Amygdala (tissue), 56 donors: ENCODE measurements at places on chromosomes 6 and 20.

DNA sequence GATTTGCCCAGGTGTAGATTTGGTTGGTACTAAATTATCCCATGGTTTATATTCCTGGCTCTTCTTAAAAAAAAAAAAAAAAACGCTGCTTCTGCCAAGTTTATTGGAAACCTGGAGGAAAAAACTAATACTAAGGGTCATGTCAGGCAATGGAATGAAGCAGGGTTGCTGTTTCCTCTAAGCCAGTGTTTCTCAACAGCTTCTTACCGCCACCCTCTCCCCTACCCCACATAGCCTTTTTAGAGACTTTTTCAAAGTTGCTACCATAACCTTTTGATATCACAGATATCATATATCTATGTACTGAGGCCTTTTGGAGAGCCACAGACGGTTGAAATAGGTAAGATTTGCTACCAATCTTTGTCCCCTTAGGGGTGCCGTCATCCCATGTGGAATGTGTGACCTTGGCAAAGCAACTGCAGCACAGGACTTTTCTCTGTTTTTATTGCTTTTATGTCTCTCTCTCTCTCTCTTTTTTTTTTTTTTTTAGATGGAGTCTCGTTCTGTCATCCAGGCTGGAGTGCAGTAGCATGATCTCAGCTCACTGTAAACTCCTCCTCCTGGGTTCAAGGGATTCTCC is 35.0 kb downstream of the SYTL3 start:
- DNase-seq: no peak

GRCh38 chr6:124233221-124233620 is 429.6 kb downstream of the NKAIN2 start:
- DNase-seq: no peak

- DNase-seq: no peak
Observed at GRCh38 chr6:11486051-11486450, 51.5 kb upstream of the TMEM170B start.

GRCh38 chr20:11302436-11302835 is 615.3 kb upstream of the BTBD3 start:
- DNase-seq: no peak

DNA sequence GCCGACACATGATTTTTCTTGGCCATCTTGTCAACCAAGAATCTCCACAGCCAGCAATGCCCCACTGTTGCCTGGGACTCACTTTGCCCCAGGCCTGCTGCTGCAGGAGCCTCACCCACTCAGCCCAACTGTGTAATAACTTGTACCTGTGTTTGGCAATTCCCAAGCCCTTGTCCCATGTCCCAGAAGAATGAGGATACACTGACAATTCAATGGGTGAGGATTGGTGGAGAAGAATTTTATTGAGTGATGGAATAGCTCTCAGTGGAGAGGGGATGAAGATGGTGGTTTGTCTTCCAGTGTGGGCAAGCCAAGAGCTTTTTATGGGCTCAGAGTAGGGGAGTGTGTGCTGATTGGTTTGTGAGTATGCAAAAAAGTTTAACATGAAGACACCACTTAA is 861.9 kb downstream of the TFAP2A start:
- DNase-seq: no peak

- DNase-seq: no peak
Observed at GRCh38 chr6:167157863-167158262, at the start of gene GPR31. Gene GPR31, minus strand, starts transcription at chr6:167157980. Its CDS starts 149 bp downstream, at chr6:167157831.

GRCh38 chr6:21398741-21399325 is 194.7 kb upstream of the SOX4 start:
- DNase-seq: no peak

GRCh38 chr6:127813699-127814027 is 87.2 kb downstream of the THEMIS start:
- no peak for DNase-seq

DNA sequence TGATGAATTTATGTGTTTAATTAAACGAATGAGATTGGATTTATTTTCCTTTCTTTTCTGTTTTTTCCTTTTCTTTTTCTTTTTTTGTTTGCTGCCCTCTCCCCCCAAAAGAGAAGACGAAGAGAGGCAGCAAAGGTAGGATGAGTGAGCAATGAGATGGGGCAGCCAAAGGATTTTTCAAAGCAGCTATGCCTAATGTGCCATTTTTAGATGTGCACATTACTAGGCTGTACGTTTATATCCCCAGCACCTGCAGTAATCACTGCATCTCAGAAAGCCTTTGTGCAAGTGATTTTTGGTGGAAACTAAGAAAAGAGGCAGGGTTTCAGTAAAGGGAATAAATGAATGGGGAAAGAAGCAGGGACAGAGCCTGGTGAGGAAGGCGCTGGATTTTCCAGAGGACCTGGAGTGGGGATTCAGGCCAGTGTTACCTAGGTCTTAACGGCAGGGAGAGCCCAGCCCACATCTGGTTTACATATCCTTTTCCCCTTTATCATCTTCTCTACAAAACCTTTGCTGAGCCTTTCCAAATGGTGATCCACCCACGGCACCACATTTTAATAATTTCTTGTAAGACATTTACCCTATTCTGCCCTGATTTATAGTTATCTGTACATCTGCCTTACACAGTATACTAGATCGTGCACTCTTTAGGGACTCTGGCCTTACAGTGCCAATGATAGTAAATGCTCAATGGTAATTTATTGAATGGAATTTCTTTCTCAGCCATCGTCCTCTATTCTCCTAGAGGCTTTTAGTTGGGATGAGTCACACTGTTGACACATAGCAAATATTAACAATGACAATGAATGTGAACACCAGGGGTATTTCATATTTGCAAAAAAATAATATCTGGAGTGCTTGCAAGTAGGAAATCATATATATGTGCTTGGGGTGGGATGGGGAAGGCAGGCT is 38.3 kb upstream of the ATXN1 start:
- no peak for DNase-seq

DNA sequence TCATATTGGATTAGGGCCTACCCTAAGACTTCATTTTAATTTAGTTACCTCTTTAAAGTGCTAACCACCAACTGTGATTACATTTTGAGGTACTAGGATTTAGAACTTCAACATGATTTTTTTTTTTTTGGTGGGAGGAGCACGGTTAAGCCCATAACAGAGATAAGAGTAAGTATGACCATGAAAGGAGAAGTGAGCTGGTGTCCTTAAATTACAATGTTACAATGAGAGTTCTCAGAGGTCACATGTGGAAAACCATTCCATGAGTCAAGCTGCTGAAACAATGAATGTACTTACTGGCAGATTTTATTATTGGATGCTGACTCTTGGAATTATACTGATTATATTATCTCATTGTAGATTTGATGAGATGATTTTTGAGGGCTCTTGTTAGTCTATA is 779.3 kb upstream of the CITED2 start:
- DNase-seq: no peak

DNA sequence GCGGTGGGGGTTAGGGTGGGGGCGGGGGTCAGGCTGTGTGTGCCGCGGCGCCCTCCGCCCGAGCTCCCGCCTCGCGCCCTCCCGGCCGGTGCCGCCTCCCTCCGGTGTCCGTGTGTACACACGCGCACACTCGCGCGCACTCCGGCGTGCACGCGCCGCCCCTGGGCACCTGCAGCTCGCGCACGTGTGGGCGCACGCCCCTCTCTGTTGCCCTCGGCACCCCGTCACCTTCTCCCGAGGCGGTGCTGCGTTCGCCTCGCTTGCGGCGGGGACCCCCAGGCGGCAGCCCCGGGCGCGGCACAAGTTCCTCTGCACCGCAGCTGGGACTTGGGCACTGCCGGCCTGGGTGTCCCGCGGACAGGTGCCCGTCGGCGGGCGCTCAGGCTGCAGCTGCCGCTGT is 525 bp downstream of the MACROD2 start:
- peak; percentile 36 for DNase-seq

GRCh38 chr6:113381959-113382358 is 475.2 kb upstream of the MARCKS start:
- DNase-seq: peak; percentile 3

GRCh38 chr6:11424395-11425034 is 113.0 kb upstream of the TMEM170B start:
- no peak for DNase-seq

- DNase-seq: no peak
Observed at GRCh38 chr6:117930645-117931044, 23.6 kb downstream of the SLC35F1 start.

DNA sequence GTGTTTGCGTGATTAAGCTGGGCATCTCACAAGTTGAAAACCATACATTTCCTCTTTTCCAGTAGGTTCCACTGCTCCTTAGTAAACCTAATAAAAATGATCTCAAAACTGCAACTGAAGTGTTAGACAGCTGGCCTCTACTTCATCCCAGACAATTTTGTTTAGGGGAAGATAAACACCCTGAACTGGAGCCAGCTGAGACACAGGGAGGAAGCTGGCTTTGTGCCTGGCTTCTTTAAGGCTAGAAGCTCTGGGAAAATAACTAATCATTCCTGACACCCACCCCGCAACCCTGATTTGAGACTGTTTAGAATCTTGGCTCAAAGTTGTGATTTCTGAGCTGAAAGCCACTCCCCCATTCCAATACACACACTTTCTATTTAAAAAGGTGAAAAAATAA is 11.6 kb downstream of the PTPRT start:
- DNase-seq: no peak

DNA sequence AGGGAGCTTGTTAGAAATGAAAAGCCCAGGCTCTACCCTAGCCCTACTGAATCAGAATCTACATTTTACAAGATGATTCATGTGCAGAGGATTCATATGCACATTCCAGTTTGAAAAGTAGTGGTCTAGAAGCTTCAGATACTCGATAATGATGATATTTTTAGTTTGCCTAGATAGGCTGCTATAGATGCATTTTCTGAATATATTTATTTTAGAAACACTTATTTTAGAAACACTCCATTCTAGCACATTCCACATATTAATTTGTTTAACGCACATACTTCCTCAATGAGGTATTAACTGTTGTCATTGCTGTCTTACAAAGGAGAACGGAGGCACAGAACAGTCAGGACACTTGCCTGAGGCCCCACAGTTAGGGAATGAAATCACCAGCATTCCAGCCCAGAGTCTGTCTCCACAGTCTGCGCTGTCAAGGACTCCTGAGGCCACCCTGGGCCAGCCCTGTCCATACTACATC is 64.4 kb downstream of the SNAP25 start:
- DNase-seq: no peak

DNA sequence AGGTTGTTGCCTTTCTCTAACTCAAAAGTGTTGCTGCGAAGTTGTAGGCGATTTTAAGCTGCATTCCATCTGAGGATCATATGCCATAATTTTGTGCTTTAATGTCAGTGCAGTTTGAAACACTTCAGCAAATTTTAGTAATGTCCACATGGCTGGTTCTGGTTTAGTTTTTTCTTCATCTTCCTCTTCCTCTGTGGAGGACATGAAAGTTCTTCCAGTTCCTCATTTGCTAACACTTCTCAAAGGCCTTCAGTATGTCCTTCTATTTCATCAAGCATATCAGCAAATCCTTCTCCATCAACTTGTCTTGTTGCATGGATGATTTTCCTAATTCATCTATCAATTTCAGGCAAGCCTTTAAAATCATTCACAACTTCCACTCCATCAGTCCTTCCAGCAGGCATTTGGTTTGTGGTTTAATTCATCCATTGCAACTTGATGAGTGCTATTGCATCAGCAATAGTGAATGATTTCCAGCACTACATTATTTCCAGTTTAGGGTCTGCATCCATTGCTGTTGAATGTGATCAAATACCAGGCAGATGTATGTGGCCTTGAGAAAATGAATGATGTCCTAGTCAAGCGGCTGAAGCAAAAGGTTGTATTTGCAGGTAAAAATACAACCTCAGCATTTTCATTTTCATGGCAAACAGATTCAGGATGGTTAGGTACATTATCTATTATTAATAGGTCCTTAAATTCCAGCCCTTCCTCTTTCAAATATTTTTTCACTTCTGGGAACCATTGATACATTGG is 20.2 kb downstream of the SHLD1 start:
- DNase-seq: no peak

DNA sequence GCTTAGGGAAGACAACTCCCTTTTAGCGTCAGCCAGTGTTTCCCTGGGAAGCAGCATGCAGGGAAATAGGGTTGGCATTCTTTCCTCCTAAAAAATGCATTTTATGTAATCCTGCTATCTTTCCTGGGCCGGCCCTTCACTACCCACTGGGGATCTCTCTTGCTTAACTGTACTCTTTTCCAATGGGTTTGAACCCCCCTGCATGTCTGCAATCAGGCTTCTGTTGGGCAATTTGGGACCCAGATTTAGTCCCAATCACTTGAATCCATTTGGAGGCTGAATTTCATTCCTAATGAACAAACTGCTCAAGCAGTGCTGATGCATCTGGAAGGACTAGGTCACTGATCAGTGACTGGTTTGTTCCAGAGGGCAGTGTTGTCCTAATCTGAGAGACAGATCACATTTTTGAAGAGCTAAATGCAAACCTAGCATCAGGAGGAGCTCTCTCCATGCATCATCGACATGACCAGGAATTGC is 152.0 kb downstream of the TSHZ2 start:
- DNase-seq: no peak

DNA sequence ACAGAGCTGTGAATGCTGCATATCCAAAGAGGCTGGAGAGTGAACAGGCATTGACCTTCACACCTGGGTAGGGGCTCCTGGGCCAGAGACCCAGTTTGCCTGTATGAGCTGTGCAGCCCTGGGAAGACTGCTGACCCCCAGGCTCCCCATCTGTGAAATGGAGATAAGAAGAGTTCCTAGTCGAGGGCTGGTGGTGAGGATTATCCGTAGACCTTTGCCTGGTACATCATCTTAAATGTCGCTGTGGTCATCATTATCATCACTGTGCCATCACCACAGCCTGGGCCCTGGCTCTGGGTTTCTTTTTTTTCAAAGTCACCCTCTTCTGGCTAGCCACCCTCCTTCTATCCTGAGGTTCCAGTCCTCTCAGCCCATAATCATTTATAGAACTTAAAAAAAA is 12.0 kb downstream of the AGPAT4 start:
- DNase-seq: no peak

DNA sequence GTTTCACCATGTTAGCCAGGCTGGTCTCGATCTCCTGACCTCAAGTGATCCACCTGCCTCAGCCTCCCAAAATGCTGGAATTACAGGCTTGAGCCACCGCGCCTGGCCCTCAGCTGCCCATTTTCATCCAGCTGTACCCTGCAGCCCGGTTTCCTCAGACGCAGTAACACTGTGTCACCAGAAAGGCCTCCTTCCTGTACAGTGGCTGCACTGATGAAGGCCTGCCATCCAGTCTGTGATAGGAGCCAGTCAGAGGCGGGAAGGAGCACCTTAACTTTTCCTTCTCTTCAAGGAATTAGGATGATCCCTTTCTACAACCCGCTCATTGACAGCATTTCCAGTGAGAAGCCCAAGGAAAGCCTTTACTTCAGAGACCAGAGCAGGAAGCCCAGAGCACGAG is 75.9 kb downstream of the GFOD1 start:
- no peak for DNase-seq
